ENCODE measurements at places on chromosomes 11 and 22.

GRCh38 chr11:106608677-106609076, 409.6 kb downstream of the GUCY1A2 start:
- ATAC-seq = no peak

DNA sequence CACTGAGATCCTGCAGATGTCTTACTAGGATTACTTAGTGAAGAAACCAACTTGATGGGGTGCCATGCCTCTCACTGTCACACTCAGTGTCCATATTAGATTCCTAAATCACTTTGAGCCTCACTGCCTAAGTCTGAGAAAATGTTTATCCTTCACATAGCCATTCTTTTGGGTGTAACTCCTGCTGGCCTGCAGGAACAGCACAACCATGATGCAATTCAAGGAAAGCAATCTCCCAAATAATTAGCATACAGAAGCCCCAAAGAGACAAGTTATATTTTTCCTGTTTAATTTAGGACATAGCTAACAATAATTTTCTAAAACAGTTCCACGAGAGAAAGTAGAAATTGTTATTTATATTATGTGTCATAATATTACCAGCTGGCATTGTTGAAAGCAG, 655.5 kb downstream of the KCNA4 start:
- ATAC-seq = no peak

GRCh38 chr11:104254347-104254746, 90.4 kb upstream of the PDGFD start:
- no peak for ATAC-seq

DNA sequence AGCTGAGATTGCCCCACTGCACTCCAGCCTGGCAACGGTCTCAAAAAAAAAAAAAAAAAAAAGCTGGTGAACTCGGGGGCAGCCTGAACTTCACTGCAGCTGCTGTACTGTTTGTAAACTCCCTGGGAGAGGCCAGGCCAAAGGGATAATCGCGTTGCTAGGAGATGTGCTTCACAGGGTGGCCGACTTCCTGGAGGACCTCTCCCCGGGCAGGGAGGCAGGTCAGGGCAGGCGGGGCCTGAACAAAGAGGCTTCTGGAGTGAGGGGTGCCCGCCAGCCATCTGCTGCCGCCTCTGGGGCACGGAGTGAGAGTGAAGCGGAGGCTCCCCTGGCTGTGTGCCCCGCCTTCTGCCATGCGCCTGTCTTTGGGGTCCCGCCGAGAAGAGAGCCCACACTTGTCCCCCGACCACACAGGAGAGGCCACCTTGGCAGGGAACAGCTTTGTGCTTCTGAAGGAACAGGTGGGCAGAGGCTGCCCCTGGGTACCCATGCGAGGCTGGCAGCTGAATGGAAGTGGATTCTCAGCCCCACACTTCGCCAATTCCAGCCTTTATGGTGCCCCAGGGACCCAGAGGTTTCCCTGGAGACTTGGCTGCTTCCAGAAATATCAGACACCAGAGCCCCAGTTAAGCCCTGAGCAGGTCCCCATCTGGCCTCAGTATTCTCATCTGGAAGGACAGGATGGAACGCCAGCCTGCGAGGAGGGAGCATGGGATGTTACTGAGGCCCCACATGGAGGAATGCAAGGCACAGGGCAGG, 29.6 kb downstream of the TMEM184B start:
- no peak for ATAC-seq

Data from activated T-helper 17 cell treated with anti-CD3 and anti-CD28 coated beads, Interleukin-2, amount 50 U/mL, for 72 hours (primary cell).